ENCODE measurements at places on chromosomes 11 and 22. TPM values are rescaled to one million over a fixed set of nuclear protein-coding genes. Genes with fewer than 3 reads are reported as not detected.

The KRTAP5-11 gene
- total RNA-seq = not detected

The OR51E2 gene
- not detected for total RNA-seq

The MYO7A gene
- total RNA-seq = 0.09 TPM

The E2F8 gene
- total RNA-seq = not detected

The MCAM gene
- 11.2 TPM for total RNA-seq

The BBOX1 gene
- total RNA-seq = 0.28 TPM
